GM06990 (cell line): ENCODE measurements at places on chromosomes 11 and 22.
A peak's percentile ranks its signal among the peaks of the same experiment; 100 is the strongest.

- DNase-seq, result peak; percentile 8
These were observed 49.5 kb downstream of the VSIG10L2 start for GRCh38 chr11:125995313-125995712.

GRCh38 chr11:31761636-31762035 is 49.5 kb downstream of the PAX6 start:
- no peak for DNase-seq

DNA sequence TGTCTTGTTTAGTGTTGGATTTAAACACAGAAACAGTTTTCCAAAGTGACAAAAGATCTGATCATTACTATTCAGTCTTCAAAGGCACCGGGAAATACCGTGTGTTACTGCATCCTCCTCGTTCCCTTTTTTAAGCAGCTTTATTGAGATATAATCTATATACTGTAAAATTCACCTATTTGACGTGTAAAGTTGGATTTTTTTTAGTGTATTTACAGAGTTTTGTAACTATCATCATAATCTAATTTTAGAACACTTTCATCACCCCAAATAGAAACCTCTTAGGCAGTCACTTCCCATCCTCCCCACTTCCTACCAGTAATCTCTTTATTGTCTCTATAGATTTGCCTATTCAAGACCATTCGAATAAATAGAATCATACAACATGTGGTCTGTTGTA is 1.4 kb downstream of the ANO5 start:
- DNase-seq, result peak; percentile 26

DNA sequence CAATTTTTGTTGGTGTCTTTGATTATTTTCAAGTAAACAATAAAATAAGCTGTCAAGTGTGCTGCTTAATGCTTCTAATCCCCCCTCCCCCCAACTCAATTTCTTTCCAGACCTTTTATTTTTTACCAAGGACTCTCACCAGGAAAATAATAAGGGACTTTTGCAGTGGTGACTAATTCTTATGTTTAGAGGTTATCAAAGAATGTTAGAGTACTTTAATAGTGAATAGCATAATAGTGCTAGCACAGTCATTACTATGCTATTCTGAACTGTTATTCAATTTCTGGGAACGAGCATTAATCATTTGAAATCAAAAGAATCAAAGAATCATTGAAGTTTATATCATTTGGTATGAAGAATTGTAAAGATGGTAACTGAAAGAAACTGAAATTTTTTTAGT is 251.4 kb downstream of the DDX10 start:
- no peak for DNase-seq

DNA sequence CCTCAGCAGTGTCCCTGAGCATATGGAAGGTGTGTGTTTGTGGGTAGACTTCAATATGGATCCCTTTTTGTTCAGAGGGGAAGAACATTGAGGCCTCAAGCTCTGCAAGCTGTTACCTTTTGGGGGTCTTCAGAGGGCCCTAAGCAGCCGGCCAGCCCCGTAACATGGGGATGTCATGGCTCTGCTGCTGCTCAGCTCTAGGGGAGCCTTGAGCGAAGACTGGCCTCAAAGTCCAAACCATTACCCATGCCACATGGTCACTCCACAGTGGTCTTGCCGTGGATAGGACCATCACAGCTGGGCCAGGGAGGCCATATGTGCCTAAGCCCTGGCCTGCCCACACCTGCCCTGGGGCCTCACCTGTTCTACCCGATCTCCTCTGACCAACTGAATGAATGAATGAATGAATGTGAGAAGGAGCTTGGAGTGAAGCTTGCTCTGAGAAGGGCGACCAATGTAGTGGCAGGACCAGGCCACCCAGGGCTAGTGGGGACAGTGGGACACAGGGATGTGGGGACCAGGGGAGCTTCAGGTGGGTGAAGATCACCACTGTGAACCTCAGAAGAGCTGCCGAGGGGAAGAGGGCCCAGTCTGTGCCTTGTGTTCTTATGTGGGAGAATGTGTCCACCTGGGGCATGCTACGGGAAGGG is 754.6 kb downstream of the BRD1 start:
- DNase-seq, result no peak

GRCh38 chr11:9573052-9573774 is at the start of gene WEE1:
TSS of gene WEE1 (plus strand) at chr11:9573670. CDS start at chr11:9573934, 264 bp downstream.
- DNase-seq, result peak; percentile 100

DNA sequence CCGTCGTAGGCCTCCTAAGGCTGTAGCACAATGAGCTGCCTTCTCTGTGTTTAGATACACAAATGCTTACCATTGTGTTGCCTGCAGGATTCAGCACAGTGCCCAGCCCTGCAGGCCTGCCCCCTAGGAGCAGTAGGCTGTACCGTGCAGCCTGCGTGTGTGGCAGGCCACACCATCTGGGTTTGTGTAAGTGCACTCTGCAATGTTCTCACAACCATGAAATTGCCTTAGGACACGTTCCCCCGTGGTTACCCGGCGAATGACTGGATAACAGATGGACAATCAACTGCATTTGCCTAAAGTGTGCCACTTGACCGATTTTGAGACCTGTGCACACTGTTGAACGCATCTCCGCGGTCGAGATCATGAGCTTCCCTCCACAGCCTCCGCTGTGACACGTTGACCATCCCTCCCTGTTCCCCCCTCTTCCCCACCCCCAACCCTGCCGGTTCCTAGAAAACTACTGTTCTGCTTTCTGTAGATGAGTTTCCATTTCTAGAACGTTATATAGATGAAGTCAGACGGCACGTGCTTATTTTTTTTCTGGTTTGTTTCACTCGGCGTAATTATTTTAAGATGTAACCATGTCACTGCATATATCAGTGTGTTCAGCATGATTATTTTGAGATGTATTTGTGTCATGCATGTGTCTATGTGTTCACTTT is 22.2 kb upstream of the CTSD start:
- DNase-seq, result no peak

DNA sequence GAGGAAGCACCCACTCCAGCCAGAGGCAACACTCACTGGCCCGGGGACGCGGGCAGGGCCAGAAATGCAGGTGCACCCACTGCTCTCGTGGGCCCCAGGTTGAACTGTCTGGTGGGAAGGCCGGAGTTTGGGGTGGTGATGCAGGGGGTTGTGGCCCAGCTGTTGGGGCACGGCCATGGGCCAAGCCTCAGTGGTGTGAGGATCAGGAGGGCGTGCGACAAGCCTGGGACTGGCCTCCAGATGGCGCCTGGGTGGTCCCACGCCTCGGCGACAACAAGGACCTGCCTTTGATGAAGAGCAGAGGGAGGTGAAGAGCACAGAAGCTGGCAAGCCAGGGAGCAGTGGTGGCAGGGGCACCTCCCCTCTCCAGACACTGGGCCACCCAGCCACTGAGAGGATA is 240.8 kb downstream of the BRD1 start:
- no peak for DNase-seq

DNA sequence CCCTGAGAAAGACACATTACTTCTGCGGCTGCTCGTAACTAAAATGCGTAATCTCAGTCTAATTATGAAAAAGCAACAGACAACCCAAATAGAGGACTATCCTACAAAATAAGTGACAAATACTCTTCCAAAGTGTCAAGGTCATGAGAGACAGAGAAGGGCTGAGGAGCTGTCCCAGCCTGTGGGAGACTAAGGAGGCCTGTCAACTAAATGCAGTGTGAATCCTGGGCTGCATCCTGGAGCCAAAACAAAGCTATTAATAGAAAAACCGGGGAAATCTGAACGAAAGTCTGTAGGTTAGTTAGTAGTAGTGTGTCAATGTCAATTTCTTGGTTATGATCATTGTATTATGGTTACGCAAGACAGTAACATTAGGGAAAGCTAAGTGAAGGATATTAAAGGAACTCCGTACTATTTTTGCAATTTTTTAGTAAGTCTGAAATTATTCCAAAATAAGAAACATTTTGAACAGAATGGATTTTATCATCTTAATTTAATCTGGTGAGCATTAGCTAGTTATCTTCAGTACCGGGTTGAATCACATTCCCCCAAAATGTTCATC is 39.8 kb upstream of the SLC35C1 start:
- no peak for DNase-seq

DNA sequence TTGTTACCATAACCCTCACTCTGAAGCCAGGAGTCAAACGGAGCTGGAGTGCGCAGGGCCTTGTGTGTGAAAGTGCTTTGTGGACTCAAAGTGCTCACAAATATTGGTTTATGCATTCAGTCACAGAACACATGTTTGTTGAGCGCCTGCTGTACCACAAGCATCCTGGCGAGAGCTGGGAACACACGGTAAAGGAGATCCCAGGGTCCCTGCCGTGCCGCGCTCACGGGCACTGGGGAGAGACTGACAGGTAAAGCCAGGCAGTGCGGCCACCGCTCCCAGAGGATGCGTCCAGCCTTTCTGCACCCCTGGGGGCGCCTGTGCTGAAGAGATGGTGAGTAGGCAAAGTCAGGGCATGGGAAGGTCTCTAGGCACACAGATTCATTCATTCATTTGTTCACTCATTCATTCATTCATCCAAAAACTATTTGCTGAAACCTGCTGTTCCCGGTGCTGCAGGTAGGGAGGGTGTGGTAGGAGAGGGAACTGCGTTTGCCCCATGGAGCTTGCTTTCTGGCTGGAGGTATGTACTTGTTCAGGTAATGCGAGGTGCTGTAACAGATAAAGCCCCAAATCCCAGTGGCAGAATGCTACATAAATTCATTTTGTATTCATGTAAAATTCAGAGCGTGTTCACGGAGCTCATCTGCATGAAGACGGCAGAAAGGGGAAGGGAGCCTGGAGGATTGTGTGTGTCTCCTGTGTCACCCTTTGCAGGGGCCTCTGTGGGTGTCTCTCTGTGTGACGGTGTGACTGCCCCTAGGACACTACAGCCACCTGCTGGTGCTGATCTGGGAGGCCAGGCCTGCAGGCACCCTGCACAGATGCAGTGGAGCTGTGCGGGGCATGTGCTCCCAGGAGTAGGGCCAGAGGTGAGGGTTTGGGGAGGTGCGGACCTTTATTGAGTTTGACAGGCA is 167.0 kb upstream of the B3GAT1 start:
- DNase-seq, result no peak

DNA sequence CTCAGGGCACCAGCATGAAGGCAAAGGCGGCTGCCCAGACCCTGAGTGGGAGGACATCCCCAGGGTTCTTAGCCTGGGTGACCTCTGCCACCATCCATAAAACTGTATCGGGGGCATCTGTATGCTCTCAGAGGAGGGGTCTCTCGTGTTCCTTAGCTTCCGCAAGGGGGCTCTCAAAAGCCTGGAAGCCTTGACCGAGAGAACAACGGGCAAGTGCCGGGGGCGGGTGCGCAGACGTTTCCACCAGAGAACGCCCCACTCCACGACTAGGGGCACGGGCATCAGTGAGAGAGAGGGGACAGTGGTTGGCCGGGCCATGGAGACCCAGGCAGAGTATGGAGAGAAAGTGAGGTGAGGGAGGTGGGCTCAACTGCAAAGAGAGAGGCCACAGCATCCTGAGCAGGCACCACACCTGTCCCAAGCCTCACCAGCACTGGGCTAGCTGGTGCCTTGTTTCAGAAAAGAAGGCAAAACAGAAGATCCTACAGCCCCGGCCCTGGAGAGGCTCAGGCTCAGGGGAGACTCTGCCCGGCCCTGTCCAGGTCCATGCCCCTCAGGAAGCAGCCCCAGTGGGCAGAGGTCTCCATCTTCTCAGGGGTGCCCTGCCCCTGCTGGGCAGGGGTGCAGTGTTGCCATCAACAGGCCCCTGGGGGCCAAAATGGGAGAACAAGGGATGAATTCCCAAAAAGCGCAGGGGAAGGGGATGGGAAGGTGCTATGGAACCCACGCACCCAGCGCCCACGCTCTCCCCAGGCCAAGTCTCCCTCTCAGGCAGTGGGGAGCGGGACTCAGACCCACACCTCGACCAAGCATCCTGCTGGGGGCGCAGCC is 5.9 kb downstream of the TSPAN32 start:
- DNase-seq, result no peak

- no peak for DNase-seq
These were observed 32.0 kb downstream of the APLP2 start for GRCh38 chr11:130101661-130102060.

GRCh38 chr11:87851234-87851633 is 324.0 kb downstream of the RAB38 start:
- no peak for DNase-seq

- DNase-seq, result no peak
These were observed 2.1 kb upstream of the BARX2 start for GRCh38 chr11:129373489-129373953.

GRCh38 chr22:44753189-44754042 is 1.0 kb downstream of the ARHGAP8 start:
- DNase-seq, result no peak

- DNase-seq, result no peak
These were observed 12.5 kb upstream of the CLNS1A start for GRCh38 chr11:77650123-77650522.

- no peak for DNase-seq
These were observed 2.8 kb downstream of the MAP3K11 start for GRCh38 chr11:65611028-65611757.

DNA sequence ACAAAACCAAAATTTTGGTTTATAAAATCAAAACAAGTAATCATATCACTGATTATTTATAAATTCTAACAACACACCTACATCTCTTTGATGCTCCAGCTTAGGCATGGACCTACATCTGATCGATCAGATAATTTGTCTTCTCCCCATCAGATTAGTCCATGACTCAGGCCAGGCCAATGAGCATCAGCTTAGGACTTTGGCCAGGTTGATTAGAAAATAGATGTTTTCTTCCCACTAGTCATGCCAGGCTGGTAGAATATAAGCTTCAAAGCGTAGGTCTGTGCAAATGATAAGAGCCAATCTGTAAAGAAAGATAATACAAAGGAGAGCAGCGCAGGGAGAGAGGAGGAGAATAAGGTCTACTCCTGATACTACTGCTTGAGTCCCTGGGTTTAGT is 1487.9 kb downstream of the FAM181B start:
- DNase-seq, result no peak

- peak; percentile 37 for DNase-seq
These were observed 6.1 kb downstream of the CDC42EP1 start for GRCh38 chr22:37566329-37566837.

DNA sequence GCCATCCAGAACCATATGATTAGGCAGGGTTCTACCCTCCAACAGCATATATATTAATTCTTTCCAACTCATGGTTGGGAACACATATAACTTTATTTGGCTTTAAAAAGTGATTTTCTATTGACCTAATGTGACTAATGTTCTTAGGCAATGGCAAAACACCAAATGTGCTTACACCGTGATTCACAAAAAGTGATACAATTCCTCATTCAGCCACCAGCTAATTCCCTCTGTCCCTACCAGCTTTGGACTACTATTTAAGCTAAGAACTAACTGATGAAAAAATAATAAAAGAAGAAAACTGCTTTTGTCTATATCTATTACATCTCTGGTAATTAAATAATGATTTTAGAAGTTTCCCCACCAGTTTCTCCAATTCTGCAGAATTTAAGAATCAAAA is 4.7 kb downstream of the CTSC start:
- DNase-seq, result no peak

DNA sequence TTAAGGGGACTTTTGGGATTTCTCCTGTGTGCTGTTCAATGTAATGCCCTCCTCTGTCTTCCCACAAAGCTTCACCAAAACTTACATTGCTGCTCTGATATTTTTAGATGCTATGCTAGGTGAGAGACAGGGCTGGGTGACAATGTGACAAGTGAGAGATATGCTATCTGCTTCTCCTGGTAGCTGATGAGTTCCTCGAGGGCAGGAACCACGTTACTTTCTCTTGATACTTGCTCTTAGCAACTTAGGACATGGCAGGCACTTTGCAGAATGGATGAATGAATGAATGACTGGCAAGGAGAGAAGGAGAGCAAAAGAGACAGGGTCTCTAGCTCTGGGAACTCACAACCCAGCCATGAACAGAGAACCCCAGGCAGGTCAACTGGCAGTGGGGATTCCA is 115.4 kb downstream of the C11orf58 start:
- DNase-seq, result no peak
